ENCODE measurements at places on chromosomes 6 and 20.

- DNase-seq: peak; percentile 41
These were observed 518.6 kb downstream of the BMP2 start for GRCh38 chr20:7285918-7286556.

DNA sequence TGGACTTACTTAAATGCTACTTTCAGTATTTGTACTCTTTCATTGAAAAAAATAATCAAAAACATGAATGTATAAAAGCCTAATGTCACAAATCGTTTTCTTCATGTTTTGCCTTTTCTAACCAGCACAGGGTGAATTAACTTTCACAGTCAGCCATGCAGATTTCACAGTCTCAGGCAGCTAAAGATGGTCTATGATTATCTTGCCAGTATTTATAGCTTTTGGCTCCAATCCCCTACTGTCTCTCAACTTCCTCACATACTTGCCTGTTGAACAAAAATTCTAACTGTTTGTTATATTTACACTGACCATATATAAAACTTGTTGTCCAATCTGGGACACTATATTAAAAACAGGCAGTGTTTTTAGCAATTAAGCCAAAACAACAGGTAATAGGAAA lies 358.2 kb downstream of the ARHGAP18 start:
- DNase-seq: no peak

DNA sequence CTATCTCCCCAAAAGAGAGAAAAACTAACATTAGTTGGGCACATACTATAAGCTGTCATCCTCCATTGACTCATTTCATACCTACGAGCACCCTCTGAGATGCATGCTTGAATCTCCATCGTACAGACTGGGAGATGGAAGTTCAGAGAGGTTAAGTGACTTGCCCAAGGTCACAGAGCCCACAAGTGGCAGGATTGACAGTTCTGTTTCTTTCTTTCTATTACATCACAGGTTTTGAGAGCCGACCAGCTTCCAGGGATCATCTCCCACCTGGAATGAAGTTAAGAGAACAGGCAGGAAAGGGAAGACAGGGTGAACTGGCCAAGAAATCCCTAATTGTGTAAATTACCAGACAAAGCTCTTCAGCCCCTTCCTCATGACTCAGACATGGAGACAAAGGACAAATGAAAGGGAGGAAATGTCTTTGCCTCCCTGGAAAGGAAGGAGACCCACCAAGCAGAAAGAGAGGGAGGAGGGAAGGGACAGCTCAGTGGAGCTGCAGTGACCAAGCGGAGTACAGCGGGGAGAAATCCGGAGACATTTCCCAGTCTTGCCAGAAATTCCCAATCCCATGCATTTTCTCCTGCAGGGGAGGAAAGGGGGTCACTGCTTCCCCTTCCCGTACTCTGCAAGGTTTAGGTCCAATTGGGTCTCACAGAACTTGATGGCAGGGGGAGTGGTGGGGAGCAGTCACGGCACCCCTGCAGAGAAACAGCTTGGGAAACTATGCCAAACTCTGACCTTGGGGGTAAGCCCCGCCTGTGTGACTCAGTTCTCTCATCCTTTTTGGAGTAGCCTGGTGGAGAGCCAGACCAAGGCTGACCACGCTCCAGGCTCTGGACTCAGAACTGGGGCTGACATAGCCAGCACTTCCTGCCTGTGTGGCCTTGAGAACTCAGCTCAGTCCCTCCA lies 154.3 kb downstream of the ANKRD60 start:
- peak; percentile 33 for DNase-seq

GRCh38 chr6:64680446-64680845 lies 1026.6 kb downstream of the EYS start:
- DNase-seq: no peak

DNA sequence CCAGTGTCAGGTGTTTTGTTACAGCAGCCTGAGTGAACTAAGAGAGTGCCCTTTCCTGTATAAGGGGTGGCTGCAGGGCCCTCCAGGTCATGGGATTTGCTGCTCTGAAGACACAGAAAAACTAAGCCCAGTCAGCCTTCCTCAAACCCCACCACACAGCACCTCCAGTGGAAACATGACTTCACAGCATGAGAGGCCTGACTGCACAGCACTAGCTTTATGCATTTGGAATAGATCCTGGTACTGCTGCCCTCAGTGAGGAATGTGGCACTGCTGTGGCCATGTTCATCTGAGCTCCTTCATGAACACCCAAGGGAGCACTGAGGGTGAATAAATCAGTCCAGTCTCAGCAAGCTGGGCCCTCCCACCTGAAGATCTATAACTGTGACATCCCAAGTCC lies 296.1 kb upstream of the FOXQ1 start:
- no peak for DNase-seq

- DNase-seq: no peak
These were observed 26.8 kb downstream of the ERGIC3 start for GRCh38 chr20:35568645-35569044.

GRCh38 chr20:39885975-39886649 lies 802.9 kb downstream of the MAFB start:
- DNase-seq: no peak

DNA sequence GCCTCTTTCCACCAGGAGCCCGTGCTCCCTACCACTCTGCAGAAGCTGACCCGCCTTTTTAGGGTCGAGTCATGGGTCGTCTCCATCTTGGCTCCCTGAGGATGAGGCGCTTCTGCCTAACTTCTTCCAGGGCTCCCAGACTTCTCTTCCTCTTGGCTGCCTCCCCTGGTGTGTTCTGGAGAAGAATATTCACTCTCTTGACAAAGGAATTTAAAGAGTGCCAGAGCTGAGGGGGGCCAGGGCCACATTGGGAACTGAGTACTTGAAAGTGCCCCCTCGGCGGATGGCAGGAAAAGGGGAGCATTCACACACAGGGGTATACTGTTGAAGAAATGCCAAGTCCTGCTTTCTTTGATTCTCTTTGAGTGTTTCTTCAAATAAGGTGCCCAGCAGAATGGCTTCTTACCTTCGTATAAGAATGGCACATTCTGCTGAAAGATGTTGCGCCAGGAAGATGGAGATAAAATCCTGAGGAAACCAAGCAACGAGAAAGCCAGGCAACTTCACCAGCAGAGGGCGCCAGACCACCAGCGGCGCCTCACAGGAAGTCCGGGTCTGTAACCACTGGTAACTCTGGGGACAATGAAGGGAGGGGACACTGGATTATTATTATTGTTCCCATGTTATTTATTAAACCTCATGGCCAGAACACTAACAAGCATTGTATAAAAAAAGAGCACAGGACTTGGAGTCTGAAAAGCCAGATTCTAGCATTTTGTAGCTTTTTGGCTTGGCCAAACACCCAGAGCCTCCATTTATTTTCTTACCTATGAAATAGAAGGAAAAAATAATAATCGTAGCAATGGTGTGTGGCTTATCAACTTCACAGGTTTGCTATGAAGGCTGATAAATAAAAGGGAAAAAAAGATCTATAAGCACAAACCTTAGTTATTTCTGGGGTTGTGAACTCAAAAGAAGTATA lies 176.7 kb downstream of the HACE1 start:
- DNase-seq: peak; percentile 72

- DNase-seq: no peak
These were observed 3.8 kb downstream of the RSPO4 start for GRCh38 chr20:998231-998830.

- DNase-seq: no peak
These were observed 99.5 kb upstream of the SIRPG start for GRCh38 chr20:1757072-1757471.

DNA sequence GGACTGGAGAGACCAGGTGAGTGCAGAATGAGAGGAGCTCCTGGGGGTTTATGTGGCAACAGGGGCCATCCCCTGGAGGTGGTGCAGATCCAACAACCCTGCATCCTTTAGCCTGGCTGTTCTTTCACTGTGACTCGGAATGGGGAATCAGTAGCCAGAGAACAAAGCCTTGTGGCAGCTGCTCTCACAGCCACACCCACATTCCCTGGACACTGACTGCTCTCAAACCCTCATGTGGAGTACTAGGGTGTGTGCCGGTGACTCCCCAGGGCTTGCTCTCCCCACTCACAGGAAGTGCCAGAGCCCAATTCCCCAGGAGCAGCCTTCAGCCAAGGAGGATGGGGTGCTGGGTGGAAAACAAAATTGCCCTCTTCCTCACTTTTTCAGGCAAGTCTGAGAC lies 30.2 kb upstream of the GGTLC1 start:
- no peak for DNase-seq

GRCh38 chr6:3561725-3562124 lies 104.9 kb upstream of the SLC22A23 start:
- DNase-seq: no peak

DNA sequence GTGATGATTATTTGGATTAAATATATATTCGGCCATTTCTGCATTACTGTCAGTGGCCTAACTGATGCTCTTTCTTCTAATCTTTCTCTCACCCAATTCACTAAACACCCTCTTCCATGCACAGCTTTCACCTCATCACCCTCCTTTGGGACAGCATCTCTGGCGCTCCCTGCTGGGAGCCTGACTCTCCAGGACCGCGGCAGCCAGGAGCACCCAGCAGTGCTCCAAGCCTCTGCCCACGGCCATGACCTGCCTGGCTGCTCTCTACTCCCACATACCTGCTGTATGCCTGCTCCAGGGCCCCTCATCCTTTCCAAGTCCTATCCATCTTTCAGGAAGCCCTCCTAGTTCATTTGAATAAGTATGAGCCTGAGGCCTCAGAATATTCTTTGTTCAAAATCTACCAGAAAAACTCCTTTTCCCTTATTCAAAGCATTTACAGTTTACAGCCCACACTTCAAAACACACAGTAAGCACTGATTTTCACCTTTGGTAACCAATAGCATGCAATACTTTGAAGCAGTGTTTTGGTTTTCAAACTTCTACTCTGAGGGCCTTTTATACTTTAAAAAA lies 15.2 kb downstream of the CTCFL start:
- DNase-seq: no peak

DNA sequence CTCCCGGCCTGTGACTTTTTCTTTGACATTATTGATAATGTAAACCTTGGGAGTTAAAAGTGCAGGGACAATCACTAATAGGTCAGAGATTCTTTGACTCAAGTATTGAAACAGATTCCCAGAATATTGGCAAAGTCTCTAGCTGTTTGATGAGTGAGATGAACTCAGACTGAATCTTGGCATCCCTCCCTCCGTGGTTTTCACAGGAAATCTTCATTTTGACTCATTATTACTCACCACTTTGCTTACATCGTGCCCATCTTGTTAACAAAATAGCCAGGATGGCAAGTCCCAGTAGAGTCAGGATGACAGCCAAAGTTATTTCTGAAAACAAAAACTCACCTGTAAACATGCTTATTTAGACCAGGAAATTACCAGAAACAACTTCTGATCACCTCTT lies 2.0 kb downstream of the TSBP1 start:
- DNase-seq: no peak

GRCh38 chr6:106225581-106225980 lies 100.0 kb downstream of the ATG5 start:
- DNase-seq: no peak

- DNase-seq: no peak
These were observed 74.2 kb downstream of the IRF4 start for GRCh38 chr6:465531-466348.

- DNase-seq: no peak
These were observed 434.7 kb upstream of the SOX4 start for GRCh38 chr6:21158873-21159272.

- DNase-seq: peak; percentile 78
These were observed 106.5 kb downstream of the ATP9A start for GRCh38 chr20:51661609-51662178.

GRCh38 chr6:30075094-30075789 lies at the start of gene RNF39:
Gene RNF39 (minus strand): TSS chr6:30075769. CDS start chr6:30075585, 184 bp downstream.
- no peak for DNase-seq

- no peak for DNase-seq
These were observed 10.9 kb downstream of the ACSS1 start for GRCh38 chr20:25046736-25047666.

- DNase-seq: no peak
These were observed 380.4 kb downstream of the MMUT start for GRCh38 chr6:49082611-49083010.

- peak; percentile 54 for DNase-seq
These were observed 26.8 kb downstream of the PPP1R14C start for GRCh38 chr6:150169609-150170008.

DNA sequence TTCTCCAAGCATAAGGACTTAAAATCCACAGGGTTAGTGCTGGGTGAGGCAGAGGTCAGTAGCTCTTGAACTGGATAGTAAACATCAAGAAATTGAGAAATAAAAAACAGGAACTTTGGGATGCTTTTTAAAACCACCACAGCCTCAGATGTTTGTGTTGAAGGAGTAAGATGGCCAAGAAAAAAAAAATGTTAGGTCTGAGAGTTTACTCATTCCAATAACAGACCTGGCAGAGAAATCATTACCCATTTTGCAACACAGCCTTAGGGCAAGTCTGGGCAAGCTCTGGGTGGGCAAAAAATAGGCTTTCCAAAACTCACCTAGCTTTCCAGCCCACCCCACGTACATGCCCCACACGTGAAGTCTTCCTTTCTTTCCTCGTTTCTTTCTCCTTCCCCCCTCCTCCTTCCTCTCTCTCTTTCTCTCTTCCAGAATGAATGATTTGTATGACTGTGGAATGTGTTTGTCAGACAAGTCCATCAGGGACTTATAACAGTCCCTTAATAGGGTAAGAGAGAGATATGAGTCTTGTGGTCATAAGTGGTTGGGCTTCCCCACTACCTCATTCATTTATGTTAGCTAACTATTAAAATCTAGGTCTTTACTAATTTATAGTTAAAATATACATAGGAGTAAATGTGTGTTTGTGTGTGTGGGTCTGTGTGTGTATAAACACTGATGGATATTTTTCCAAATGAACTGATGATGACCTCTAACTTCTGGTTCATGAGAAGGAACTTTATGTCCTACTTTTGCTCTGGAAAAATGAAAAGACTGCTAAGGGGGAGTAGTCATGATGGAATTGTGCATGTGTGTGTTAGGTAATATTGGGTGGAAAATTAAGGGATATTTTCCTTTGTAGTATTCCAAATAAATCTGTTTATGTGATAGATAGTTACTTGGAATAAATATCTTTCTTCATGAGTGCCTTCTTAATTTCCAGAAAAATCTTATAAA lies 18.0 kb upstream of the DSE start:
- DNase-seq: no peak

DNA sequence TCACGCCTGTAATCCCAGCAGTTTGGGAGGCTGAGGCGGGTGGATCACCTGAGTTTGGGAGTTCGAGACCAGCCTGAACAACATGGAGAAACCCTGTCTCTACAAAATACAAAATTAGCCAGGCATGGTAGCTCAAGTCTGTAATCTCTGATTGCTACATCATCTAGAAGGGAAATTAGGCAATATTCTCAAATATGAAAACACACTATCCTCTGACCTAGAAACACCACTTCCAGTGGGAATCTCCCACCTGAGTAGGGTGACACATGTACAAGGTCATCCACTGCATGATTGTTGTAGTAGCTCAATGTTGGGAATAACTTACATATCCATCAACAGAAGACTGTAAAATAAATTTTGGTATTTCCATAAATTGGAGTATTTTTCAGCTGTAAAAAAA lies 19.1 kb upstream of the SIRPD start:
- DNase-seq: no peak

GRCh38 chr20:53298260-53298659 lies 295.4 kb downstream of the ZNF217 start:
- no peak for DNase-seq

- no peak for DNase-seq
These were observed 310.6 kb upstream of the RSPO3 start for GRCh38 chr6:126807876-126808275.

GRCh38 chr6:21648475-21649050 lies 55.0 kb downstream of the SOX4 start:
- DNase-seq: no peak

All from activated CD8-positive, alpha-beta memory T cell treated with anti-CD3 and anti-CD28 coated beads, Interleukin-2, amount 10 ng/mL, durations not matched to agents 7 days and 5 days (primary cell).